Stimulated activated CD8-positive, alpha-beta memory T cell treated with anti-CD3 and anti-CD28 coated beads, Interleukin-4, amount 100 ng/mL, for 4 hours (primary cell): ENCODE measurements at places on chromosomes 7 and 10.

DNA sequence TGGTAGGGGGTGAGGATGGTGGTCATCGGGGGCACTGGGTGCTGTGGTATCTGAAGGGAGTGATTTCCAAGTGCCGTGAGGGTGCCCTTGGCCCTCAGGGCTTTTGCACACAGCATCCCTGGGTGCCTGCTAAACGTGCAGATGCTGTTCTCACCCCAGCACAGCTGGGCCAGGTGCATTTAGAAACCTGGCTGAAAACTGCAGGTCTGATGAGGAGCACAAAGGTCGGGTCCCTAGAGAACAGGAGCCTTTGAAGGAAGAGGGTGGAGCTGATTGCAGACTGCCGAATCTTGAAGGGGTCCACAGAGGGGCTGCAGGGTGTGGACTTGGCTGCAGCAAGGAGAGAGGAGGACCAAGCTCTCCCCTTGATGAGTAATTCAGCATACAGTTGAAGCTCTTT, 32.0 kb downstream of the ZMIZ1 start:
- DNase-seq, result no peak

DNA sequence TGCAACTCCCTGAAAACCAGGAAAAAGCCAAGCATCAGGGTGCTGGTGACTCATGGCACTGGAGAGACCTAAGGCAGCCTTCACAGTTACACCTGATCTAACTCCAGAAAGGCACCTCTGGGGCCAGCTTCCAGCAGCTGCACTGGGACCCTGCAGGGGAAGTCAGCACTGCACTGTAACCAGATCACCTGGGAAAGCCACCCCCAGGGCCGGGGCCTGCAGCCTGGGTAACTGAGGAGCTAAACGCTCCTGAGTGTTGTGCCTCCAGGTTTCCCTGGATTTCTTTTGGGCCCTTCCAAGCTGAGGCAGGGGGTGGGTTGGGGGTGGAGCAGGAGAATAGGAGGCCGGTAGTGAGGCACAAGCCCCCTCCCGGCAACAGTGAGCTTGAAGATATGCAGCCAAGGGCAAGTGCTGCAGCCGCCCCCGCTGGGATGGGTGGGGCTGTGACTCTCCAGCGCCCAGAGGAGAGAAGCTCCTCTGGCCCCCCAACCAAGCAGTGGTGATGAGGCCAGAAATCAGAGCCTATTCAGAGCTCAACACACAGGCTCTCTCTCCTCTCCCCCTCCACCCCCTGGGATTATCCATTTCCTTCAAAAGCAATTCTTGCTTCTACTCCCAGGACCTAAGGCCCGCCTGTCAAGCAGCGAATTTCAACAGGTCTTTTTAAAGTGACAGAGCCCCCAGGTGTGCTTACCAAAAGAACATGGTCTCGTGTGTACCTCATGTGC, 2.6 kb downstream of the CXCL12 start:
- DNase-seq, result no peak

DNA sequence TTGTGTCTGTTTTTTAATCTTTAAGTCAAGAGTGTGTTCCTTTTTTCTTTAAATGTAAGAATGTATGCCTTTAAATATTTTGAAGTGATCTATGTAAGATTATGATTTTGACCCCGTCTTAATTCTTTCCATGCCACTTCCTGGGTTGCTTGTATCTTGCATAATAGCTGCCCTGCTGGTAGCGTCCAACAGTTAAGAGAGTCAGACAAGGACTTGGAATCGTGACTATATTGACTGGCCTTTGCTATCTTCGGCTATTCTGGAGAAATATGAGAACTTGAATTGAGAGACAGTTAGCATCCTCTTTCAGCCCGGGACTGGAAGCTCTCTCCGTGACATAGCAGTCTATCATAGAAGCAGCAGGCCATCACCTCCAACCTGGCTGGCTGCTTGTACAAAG, 13.0 kb downstream of the NRP1 start:
- DNase-seq, result no peak

GRCh38 chr10:102595293-102595692, 49.0 kb upstream of the TRIM8 start:
- DNase-seq, result no peak

DNA sequence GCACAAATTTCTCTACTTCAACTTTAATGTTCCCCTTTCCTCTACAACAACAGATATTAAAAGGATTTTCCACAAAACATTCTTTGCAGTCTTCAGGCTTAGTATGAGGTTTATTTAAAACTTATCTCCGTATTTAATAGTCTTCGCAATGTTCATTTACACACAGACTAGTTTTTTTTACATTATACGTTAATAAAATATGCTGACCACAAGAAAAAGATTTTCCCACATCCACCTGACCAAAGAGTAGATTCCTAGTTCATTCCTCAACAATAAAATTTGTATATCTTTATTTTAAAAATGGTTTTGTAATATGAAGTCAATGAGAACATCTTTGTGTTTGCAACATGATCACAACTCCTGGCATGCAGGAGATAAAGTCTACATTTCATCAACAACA, 42.4 kb downstream of the POT1 start:
- no peak for DNase-seq

DNA sequence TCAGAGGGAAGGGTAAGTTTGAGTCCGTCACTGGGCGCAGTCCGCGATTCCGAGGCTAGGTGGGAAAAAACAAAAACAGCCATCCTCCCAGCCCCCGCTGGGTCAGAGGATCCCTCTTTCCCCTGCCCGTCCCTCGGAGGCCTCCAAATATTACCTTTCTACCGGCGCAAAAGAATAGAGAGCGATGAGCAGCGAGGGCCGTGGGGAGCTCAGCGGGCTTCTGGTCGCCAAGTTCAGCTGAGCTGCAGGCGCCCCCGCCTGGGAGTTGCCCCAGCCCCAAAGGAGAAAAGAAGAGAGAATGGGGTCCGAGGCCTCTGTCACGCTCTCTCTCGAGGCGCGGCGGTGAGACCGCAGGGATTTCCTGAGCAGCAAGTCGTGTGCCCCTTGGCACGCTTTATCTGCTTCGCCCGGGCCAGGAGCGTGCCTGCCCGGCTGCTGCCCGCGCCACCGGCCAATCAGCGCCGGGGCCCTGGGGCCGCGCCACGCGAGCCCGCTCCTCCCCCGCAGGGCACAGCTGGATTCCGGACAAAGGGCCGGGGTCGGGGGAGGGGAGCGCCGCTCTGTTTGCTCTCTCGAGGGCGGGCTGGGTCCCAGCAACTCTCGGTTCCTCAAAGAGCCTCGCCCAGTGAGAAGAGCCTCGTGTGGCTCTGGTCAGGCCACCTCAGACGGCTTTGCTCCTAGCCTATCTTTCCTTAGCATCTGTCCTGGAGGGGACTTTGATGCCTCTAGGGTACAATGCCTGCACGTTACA, at the start of gene NEUROG3:
Gene NEUROG3, minus strand, starts transcription at position 367 of the 751 bp plus-strand sequence. CDS start 379 bp downstream, outside the sequence.
- no peak for DNase-seq

- no peak for DNase-seq
Measured at GRCh38 chr10:3480281-3480989, 304.6 kb downstream of the KLF6 start.

- DNase-seq, result no peak
Measured at GRCh38 chr10:111083222-111084095, 6.6 kb downstream of the ADRA2A start.

GRCh38 chr7:157279741-157280215, 57.0 kb upstream of the DNAJB6 start:
- no peak for DNase-seq

GRCh38 chr7:82345886-82346285, 97.7 kb downstream of the CACNA2D1 start:
- no peak for DNase-seq

DNA sequence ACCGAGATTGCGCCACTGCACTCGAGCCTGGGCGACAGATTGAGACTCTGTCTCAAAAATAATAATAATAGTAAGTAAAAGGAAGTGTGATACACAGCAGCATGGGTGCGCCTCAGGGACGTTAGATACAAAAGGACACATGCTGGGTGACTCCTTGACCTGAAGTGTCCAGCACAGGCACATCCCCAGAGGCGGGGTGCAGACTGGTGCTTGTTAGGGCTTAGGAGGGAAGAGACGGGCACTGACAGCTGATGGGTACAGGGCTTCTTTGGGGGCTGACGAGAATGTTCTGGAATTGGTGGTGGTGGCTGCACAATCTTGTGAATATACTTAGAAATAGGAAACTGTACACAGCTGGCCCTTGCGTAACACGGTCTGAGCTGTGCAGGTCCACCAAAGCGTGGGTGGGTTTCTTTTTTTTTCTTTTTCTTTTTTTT, 61.8 kb upstream of the DNAJB6 start:
- no peak for DNase-seq

DNA sequence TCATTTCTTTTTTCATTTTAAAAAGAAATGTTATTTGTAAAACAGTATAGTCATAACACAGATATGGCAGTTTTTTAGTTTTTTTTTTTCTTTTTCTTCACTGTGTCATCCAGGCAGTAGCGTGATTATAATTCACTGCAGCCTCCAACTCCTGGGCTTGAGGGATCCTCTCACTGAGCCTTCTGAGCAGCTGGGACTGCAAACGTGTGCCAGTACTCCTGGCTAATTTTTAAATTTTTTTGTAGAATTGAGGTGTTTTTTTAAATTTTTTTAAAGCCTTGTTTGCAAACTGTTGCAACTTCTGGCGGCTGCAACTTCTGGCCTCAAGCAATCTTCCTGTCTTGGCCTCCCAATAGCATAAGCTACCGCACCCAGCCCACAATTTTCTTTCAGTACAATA, 63.0 kb downstream of the HELLS start:
- no peak for DNase-seq

GRCh38 chr7:77338260-77338659, 77.9 kb downstream of the GSAP start:
- no peak for DNase-seq

GRCh38 chr10:95505084-95505610, 56.0 kb downstream of the SORBS1 start:
- DNase-seq, result no peak

GRCh38 chr10:48242171-48242904, 32.2 kb downstream of the FRMPD2 start:
- no peak for DNase-seq

- DNase-seq, result no peak
Measured at GRCh38 chr10:21172542-21172929, 275.4 kb upstream of the NEBL start.

DNA sequence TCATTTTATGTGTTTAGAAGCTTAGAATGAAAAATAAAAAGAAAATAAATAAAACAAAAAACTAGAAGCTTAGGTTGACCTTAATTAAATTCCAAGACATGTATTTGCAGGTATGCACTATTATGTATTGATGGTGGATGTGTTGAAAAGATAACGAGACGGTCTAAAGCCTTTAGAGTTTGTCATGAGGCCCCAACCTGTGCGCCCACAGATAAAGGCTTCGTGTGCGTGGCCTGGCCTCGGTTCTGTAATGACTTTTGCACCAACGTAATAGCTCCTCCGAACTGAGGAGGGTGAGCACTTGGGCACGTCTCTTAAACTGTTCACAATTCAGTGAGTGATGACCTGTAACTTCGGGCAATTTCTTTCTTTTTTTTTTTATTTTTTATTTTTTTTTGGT, 43.7 kb upstream of the NCAPG2 start:
- DNase-seq, result no peak
